ENCODE measurements at places on chromosomes 16 and 17.

DNA sequence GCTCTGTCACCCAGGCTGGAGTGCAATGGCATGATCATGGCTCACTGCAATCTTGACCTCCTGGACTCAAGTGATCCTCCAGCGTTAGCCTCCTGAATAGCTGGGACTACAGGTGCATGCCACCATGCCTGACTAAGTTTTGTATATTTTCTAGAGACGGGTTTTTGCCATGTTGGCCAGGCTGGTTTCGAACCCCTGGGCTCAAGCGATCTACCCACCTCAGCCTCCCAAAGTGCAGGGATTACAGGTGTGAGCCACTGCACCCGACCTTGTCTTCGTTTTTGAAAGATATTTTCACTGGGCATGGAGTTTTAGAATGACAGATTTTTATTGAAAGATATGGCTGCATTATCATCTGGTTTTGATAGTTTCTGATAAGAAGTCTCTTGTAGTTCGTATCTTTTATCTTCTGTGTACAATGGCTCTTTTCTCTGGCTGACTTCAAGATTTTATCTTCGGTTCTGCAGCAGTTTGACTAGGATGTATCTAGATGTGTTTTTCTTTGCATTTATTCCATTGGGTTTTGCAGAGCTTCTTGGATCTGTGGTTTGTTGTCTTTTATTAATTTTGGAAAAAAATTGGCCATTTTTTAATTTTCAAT lies 14.6 kb downstream of the ADGRG5 start:
- no peak for DNase-seq

DNA sequence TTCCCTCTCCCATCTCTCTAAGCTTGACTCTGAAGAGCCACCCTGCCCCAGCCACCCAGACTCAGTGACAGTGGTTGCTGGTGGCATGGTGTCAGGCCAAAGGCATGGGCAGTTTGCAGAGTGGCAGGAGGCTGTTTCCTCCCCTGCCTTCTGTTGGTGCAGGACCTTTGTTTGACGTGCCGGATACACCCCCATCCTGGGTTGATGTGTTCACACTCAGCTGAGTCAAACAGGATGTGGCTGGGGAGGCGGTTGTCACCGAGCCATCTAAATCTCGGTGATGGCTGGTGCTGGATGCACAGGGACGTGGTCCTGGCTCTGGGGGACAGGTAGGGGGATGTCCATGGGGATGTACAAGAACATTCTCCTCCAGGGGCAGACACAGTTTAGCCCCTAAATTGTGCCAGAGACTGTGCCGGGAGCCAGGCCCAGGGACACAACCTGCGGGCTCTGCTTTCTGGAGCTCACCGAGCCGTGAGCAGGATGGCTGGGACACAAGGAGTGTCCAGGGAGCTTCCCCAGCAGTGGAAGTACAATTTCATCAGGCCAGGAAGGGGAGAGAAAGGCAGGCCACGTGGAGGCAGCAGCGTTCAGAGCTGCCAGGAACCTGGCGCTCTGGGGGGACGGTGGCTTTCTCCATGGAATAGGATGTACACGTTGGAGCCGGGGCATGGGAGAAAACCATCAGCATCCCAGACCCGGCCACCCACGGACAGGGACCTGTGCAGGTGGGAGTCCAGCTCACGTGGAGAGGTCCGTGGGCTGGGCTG lies 264.2 kb downstream of the SEC14L1 start:
- no peak for DNase-seq

DNA sequence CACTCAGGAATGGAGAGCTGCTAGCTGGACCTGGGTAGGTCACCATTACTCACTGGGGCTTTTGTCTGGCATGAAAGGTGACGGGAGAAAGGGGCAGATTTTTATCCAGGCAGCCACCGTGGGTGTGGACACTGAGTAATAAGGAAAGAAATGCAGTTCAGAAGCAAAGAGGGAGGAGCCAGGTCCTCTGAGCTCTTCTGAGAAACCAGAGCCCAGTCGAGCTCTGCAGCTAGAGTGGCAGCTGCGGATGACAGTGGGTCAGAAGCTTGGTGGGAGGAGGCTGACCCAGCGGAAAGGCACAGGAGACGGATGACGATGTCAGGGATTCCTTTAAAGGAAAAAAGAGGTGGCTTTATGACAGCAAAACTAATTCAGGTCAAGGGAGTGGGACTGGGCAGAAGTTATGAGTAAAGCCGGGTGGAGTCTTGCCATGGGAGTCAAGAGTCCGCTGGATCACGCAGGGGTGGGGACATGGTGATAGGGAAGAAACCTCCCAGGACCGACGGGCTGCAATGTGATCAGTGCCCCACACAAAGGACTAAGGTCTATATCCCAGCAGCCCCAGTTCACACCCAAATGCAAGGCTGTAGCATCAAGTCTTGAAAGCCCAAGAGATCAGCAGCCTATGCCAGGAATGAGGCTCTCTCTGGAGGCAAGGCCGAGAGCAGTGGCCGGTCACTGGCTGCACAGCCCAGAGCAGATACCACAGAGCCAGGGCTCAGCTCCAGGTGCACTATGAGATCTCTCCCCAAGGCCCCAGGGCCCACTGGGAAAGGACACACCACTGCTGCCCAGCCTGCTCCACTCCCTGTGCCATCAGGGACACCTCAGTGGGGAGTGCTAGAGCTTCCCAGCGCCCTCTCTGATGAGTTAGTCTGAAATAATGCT lies 6.3 kb upstream of the MNT start:
- peak; percentile 87 for DNase-seq

DNA sequence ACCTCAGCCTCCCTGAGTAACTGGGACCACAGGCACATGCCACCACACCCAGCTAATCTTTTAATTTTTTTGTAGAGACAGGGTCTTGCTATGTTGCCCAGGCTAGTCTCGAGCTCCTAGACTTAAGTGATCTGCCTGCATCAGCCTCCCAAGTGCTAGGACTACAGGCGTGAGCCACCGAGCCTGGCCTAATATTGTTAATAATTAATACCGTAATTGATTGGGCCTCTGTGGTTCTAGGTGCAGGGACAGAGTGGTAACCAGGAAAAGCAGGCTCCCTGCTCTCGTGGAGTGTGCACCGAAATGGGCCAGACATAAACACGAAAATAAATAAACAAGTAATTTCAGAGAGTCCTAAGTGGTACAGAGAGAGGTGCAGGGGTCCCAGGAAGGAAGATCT lies 241.0 kb downstream of the GSG1L start:
- no peak for DNase-seq

All from BJ (cell line).